Bronchus fibroblast of lung (primary cell): ENCODE measurements at places on chromosomes 12 and 14. TPM values are rescaled to one million over a fixed set of nuclear protein-coding genes. Genes with fewer than 3 reads are reported as not detected.

The MYH6 gene
- not detected in 2 replicates for total RNA-seq

The KLC1 gene
- total RNA-seq = 139 and 162 TPM in 2 replicates

The ADGRD1 gene
- total RNA-seq = under 0.01 and 0.84 TPM in 2 replicates

The GPR84 gene
- not detected in 2 replicates for total RNA-seq

The NKX2-1 gene
- not detected in 2 replicates for total RNA-seq

The BHLHE41 gene
- total RNA-seq = 0.45 and 0.84 TPM in 2 replicates
